T-helper 22 cell (primary cell): ENCODE measurements at places on chromosomes 1 and 21.

GRCh38 chr1:151176514-151177045 is 799 bp upstream of the TMOD4 start:
- no peak for DNase-seq

GRCh38 chr1:85847356-85847755 is 139.1 kb upstream of the ZNHIT6 start:
- no peak for DNase-seq

GRCh38 chr1:62346886-62347285 is 27.7 kb upstream of the KANK4 start:
- no peak for DNase-seq

- DNase-seq = no peak
These were observed 41.0 kb downstream of the ATP2B4 start for GRCh38 chr1:203667616-203668015.

DNA sequence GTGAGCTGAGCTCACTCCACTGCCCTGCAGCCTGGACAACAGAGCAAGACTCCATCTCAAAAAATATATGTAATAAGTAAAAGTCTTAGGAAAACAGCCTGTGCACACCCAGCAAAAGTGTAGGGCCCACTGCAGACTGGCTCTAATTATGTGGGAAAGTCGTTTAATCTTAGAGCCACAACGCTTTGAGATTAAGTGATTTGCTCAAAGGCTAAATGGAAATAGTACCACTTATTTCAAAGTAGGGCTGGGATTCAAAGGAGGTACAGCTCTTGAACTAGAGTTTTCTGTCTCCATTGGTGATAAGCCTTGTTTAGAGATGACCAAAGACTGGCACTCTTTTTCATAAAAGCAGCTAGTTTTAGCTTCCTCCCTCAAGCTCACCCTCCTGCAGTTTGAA is 2.2 kb downstream of the TACSTD2 start:
- DNase-seq = no peak

GRCh38 chr1:160789051-160789701 is 6.8 kb upstream of the LY9 start:
- no peak for DNase-seq
